ENCODE measurements at places on chromosomes 2 and 18.

DNA sequence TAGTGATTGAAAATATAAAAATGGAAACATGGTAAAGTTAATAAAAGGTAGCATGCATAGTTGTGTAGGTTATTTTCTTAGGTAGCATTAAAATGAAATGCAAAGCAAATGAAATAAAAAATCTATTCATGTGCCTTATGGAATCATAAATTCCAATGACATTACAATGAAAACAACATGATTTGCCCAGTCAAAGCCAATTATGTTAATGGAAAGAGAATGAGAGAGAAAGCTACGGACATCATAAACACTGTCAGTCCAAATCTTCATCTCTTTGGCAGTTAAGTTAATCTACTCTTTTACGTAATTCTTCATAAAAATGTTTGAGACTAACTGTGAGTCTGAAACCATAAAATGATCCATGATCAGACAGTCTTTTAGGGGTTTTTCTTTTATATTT, 636.7 kb upstream of the SYT4 start:
- no peak for DNase-seq

- no peak for DNase-seq
These were observed 227.6 kb downstream of the SEPTIN10 start for GRCh38 chr2:109386004-109386695.

GRCh38 chr18:23143815-23144261, 8.6 kb downstream of the CABLES1 start:
- no peak for DNase-seq

- no peak for DNase-seq
These were observed 4.6 kb downstream of the PPP1R7 start for GRCh38 chr2:241154915-241155314.

DNA sequence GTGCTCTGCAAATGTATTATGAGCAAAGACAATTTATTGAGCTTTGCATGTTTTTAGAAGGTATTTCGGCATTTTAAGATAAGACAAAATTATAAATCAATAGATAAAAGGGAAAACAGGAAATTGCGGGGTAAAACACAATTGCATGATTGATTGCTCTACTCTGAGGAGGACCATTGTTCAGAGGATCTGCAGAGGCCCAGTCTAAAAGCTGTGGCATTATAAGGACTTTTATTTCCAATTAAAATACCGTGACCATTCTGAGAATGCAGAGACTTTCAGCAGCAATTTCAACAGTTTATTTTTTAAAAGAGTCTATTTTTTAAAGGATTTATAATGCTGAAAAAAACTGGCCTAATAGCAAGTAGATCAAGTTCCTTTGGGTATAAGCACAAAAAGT, 62.0 kb downstream of the TPGS2 start:
- DNase-seq, result no peak

DNA sequence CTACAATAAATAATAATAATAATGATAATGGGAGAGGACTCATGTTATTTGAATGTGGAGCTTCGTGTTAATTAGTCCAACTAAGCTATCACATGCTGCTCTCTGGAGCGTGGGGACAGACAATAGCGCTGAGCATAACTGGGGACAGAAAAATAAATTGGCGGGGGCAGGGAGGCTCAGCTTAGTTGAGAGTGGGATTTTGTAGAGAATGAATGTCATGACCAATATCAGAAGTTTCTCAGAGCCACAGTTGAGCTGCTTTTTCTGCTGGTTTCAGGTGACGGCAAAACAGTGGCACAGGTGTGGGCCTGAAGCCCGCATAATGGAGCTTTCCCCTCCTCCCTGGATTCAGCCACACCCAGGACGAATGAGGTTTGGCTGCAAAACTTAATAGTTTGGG, 111.1 kb upstream of the CAB39 start:
- DNase-seq, result no peak

DNA sequence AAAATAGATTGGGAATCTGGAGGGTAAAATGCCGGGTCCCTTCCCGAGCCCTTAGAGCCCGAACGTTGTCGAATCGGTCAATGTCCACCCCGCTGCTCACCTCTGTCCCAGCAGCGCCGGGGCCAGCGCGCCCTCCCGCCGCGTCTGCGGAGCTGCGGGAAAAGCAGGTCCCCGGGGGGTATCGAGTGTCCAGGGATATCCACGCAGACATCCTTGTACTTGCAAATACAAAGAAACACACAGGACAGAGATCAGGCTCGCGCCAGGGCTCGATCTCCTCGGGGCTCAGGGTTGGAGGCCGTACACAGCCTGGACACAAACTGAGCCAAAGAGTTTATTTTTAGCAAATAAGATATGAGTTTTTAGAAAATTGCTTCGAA, 2.3 kb upstream of the GATA6 start:
- DNase-seq, result no peak

DNA sequence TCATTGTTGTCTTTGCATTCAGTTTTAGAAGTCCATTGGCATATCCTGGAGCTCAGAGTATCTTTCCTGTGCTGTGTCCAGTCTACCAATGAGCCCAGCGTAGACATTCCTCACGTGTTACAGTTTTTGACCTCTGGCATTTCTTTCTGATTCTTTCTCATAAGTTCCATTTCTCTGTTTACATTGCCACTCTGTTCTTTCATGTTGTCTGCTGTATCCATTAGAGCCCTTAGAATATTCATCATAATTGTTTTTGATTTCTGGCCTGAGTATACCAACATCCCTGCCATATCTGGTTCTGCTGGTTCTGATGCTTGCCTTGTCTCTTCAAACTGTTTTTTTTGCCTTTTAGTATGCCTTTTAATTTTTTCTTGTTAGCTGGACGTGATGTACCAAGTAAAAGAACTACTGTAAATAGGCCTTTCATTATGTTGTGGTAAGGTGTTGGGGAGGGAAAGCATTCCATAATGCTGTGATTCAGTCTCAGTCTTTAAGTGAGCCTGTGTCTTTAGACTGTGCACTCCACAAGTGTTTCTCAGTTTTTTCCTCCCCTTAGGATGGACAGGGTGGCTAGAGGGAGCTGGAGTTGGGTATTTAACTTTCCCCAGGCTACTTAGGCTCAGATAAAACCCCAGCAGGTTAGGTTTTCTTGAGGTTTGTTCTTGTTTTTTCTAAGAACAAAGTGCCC, 35.6 kb downstream of the CEP192 start:
- DNase-seq, result no peak

DNA sequence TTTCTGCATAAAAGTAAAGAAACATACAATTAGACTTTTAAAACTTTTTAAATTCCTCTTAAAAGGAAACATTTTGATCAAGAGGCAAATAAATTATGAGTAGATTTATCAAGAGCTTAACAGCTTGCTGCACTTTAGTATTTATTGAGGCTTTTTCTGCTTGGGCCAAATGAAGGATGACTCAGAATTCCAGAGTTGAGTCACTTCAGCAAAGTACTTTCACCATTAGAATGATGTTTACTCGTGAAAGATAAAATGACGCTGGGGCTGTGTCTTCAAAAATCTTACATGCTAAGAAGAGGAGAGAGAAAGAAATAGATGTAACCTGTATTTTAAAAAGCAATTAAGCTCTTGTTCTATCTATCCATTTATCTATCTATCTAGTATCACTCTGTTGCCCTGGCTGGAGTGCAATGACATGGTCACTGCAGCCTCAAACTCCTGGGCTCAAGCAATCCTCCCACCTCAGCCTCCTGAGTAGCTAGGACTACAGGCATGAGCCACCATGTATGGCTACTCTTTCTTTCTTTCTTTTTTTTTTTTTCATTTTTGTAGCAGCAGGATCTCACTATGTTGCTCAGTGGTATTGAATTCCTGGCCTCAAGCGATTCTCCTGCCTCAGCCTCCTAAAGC, 75.3 kb upstream of the RIOK3 start:
- no peak for DNase-seq

- DNase-seq, result no peak
These were observed 194.9 kb upstream of the HAAO start for GRCh38 chr2:42987112-42987922.
